ENCODE measurements at places on chromosomes 4 and X.

DNA sequence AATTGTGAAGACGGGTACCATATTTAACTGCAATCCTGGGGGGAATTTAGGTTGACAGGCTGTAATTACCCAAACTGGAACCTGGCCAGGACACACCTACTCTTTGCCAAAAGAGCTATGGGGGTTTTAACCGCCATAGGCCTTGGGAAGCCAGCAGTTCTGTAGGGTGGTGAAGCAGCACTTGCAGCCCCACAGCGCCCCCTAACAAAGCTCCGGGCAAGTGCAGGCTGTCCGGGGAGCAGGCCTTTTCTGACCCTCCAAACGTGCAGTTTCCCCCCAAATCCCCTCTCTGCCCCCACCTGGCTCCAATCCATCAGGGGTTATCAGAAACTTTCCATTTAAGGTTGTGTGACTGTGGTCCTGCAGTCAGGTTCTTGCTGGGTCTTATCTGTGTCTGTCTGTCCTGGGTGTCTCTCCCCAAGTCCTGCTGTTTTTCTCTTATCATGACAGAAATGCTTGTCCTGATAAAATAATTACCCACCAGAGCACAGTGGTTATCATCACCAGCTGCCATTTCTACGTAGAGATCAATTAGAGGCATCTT, 350.9 kb downstream of the MID1IP1 start:
- DNase-seq: peak; percentile 91

- DNase-seq: no peak
Measured at GRCh38 chr4:128310266-128310697, 22.7 kb upstream of the PGRMC2 start.

- no peak for DNase-seq
Measured at GRCh38 chr4:19583827-19584569, 667.7 kb upstream of the SLIT2 start.

GRCh38 chr4:25870081-25870480, 7.3 kb upstream of the SEL1L3 start:
- no peak for DNase-seq

DNA sequence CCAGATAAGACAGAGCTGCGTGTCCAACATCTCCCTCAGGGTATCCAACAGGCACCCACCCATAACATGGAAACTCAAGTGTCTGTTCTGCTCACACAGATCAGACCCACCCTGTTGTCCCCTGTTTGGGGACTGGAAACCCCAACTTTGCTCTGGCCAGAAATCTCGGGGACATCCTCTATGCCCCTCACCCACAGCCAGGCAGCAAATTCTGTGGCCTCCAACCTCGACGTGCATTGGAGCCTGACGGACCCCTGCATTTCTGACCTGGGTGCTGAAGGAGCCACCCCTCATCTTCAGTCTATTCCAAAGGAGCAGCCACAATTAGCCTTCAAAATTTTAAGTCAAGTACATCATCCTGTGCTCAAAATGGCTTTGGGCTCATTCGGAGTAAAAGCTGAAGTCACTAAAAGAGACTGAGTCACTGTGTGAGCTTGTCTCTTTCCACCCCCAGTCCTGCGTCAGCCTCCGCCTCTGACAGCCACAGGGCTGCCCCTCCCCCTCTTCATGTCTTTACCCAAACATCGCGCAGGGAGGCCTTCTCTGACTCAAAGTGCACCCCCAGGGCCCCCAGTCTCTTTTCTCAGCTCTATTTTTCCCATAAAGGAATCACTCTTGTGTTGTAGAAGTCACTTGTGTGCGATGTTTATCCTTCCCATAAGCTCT, 24.4 kb upstream of the PDE6B start:
- DNase-seq: no peak

GRCh38 chr4:52957835-52958631, 95.9 kb downstream of the RASL11B start:
- peak; percentile 33 for DNase-seq
